Endothelial cell of umbilical vein (primary cell): ENCODE measurements at places on chromosomes 11 and 22.
A peak's percentile ranks its signal among the peaks of the same experiment; 100 is the strongest.

DNA sequence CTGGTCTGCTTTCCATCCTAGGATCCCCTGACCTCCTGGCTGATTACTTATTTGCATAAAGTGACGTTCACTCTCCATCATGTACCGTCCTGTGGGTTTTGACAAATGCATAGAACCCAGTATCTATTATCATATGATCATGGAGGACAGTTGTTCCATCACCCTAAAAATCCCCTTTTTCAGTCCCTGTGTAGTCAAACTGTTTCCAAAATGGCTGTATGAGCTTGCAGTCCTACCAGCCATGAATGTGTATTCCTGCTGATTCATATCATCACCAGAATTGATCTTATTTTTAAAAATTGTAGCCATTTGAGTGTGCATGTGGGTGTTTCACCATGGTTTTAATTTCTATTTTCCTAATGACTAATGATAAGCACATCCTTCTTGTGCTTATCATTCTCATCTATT lies 108.8 kb downstream of the MPPED1 start:
- no peak for DNase-seq

GRCh38 chr11:71182791-71183677 lies 69.3 kb downstream of the SHANK2 start:
- no peak for DNase-seq

GRCh38 chr11:20634044-20634443 lies 34.6 kb downstream of the SLC6A5 start:
- DNase-seq = no peak

GRCh38 chr11:27319072-27319471 lies 43.9 kb downstream of the CCDC34 start:
- DNase-seq = no peak

- no peak for DNase-seq
Observed at GRCh38 chr11:74604311-74604710, 11.9 kb downstream of the POLD3 start.

- no peak for DNase-seq
Observed at GRCh38 chr22:17285656-17286055, 66.4 kb upstream of the ADA2 start.

GRCh38 chr11:112620621-112621394 lies 340.4 kb upstream of the NCAM1 start:
- no peak for DNase-seq

DNA sequence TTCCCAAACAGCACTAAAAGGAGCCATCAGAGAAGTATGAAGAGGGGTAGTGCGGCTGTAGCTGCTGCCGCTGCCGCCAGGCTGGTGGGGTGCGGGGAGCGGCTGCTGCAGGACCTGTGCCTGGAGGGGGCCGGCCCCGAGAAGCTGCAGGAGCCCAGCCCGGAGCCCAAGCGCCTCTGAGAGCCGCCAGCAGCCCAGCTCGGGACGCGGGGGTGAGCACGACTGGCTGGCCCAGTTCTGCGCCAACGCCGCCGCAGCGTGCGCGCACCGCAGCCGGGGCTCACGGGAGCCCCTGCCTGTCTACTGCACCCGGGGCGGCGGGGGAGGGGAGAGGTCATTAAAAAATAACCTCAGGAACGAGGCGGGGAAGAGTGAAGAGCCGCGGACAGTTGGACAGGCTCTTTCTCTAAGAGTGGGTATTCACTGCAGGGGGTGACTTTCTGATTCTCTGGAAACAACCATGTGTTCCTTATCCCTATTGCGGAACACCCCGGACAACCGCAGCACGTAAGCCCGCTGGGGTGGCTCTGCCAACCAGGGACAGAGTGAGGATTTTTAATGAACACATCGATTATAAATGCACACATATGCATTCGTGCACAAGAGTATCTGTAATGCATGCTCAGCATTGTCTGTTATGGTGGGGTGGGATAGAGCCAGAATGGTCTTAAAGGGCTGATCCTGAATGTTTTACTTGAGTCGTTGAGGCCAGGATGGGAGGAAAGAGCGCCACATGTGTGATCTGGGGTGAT lies 453 bp downstream of the GAS2 start:
- peak; percentile 2 for DNase-seq

DNA sequence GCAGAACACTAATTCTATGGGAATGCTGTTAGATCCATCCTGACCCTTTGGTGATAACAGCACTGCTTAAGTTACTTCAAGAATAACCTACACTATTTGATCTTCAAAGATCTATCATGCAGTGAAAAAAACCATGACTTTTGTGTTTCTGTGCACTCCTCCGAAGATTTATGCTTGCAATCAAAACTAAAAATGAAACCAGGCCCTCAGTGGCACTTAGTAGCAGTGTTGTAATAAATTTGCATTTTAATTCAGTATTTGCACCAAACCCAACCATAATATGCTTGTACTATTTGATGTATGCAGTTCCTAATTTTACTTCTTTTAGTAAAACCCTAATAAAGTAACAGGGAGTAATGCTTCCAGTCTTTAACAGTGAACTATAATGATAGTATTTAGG lies 130.7 kb downstream of the SOX6 start:
- no peak for DNase-seq

GRCh38 chr11:121538054-121538453 lies 85.3 kb upstream of the SORL1-AS1 start:
- no peak for DNase-seq

DNA sequence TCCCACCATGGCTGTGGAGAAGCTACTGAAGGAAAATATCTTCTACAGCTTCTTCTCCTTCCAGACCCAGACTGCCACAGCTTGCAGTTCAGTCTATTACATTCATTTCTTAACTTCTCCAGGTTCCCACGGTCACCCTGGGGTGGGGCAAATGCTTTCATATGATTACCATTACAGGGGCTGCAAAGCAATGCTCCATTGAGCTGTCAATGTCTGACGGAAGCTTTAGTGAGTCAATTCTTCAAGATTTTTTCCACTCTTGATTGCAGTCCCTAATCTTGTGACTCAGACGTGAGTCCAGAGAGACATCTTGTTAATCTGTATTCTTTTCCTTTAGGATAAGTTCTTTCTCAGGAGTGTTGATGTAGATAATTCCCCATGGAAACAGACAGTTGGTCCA lies 233.4 kb upstream of the DDI1 start:
- peak; percentile 22 for DNase-seq

DNA sequence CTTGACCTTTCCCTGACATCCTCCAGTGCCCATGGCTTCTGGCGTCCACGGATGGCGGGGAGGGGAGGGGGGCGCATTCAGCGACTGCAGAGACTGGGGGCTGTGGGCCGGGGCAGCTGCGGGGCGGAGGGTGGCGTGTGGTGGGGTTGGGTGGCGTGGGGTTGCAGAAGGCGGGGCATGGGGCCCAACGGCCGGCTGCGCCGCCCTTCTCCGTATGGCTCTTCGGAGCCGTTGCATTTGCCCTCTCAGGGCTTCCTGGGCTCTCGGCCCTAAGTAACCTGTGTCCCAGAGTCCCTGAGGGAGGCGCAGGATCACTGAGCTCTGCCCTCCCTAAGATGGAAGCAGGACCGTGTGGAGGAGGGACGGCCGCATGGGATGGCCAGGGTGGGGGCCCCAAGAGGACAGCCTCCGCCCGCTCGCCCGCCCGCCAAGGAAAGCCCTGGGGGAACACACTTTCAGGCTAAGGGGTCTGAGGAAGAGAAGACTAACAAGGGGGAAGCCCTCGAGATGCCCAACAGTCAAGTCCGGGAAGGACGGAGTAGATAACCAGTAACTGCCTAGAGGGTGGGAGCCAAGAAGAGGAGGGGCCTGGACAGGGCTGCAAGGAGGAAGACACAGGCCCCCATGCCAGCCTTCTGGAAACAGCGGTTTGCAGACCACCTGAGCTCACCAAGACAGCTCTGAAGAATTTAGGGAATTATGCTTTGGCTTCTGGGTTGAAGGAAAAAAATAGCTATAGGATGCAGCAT lies 9.2 kb upstream of the AIFM3 start:
- DNase-seq = no peak

- DNase-seq = peak; percentile 38
Observed at GRCh38 chr11:8810540-8811301, 100.3 kb upstream of the AKIP1 start.

- no peak for DNase-seq
Observed at GRCh38 chr22:35978889-35979288, 49.7 kb downstream of the RBFOX2 start.

- no peak for DNase-seq
Observed at GRCh38 chr11:95891423-95892170, 32.3 kb downstream of the MTMR2 start.

- DNase-seq = peak; percentile 85
Observed at GRCh38 chr11:9150501-9150900, 59.1 kb upstream of the SCUBE2 start.

DNA sequence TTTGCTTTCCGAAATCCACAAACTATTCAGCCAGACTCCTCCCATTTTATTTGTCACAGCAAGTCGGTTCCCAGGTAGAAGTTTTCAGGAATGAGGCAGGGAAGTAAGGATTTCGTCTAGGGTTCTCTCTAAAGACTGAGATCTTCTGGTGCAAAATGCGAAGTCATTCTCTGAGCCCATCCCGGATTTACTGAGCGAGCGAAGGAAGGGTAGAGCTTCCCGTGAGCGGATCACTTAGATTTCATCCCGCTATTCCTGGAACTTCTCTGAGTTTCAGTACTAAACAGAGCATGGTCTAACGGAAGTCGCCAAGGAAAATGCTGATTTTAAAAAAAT lies 3.1 kb upstream of the CALCA start:
- no peak for DNase-seq

DNA sequence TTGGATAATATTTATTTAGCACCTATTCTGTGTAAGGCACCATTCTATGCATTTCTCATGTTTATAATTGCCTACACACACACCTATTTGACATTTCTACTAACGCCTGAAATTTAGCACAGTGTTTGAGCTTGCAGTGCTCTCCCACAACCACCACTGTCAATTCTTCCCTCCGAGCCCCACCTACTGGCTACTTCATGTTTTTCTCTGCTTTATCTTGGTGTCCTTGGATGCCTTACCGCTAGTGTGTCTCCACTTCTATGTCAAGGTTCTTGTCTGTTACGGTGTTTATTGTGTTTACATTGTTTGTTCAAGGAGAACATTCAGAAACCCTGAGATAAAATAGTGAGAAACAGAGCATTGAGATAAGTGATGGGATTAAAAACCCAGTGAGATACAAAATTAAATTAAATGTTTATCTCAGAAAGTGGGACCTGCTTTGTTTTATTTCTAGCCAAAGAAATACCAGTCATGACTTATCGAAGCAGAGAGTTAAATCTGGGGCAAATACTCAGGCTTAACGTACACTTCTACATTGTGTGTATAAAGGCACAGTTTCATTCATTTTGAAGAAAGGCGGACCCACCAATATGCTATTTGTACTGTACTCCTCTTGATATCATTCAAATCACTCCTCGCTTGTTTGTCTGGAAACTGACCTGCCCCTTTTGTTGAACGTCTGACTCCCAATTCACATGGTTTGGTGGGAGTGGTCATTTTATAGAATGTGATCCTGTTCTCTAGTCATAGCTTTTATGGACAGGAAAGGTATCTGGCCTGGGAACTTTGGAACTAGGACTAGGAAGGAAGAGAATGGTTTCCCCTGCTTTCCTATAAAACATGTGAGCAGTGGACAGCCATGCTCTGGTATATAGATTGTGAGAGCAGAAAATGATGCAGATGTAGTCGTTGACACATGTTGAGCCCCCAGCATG lies 39.2 kb upstream of the SLC36A4 start:
- peak; percentile 42 for DNase-seq

- no peak for DNase-seq
Observed at GRCh38 chr11:73374151-73374550, 2.0 kb upstream of the RELT start.

DNA sequence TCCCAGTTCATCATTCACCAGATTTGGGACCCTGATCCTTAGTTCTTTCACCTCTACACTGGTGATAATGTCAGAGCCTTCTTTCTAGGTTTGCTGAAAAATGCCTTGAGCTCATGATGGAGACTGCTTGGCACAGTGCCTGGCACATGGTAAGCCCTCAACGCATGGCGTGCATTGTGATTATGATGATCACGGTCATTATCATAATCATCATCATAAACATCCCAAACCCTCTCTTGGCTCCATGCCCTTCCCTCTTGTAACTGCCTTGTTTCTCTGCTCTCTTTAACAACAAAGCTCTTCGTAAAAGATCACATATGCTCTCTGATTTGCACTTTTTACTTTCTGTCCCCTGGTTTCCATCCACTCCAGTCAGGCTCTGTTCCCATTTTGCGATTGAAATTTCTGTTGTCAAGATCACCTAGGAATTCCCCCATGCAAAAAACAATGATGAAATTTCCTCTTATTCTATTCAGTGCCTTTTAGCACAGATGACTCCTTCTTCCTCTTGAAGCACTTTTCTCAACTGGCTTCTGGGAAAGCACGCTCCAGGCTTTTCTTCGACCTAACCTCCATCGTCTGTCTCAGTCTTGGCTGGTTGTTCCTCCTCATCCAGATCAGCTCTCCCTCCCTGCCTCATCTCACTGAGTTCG lies 479.1 kb downstream of the OPCML start:
- DNase-seq = no peak

- no peak for DNase-seq
Observed at GRCh38 chr11:88179141-88179540, 3.9 kb upstream of the RAB38 start.

DNA sequence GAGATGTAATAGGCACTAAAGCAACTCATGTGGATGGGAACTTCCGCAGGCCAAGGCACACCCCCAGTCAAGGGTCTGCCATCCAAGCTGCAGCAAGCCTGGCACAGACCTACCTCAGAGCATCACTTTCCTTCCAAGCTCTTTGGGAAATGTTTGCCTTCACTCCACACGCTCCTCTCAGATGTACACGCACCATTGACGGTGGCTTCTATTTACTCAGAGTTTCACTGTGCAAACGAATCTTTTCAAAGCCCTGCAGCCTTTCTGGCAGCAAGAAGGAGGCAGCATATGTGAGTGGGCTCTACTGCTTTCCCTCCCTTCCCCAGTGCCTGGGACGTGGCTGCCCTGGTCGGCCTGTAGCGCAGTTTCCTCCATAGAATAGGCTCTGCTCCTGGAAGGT lies 60.9 kb upstream of the USP47 start:
- no peak for DNase-seq

DNA sequence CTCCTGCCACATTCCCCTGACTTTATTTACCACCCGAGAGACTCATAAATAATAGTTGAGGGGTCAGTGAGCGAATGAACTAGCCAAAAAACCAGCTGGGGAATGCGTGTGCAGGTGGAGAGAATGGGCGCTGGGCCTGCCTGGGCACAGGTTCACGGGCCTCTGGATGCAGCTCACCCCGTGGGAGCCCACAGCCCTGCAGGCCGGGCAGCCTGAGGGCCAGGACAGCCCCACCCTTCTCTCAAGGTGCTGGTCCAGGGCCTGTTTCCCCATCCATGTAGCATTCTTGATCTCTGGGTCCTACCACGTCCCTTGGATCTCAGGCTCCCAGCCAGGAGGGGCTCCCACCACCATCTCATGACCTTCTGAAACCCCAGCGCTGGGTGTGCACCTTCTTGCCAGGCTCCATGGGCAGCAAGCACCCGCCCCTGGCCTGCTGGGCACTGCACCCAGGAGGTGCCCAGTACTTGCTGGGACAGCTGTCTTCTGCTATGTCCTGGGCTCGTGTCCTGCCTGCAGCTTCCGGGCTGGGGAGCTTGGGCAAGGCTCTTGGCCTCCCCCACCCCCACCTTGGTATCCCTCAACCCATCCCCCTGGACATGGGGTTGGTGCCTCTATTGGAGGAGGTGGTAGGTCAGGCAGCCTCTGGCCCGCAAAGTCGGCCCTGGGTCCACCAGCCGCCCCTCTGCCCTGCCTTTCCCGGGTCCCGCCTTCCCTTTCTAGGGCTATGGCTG lies 43.1 kb upstream of the CCDC188 start:
- no peak for DNase-seq
